ENCODE measurements at places on chromosomes 12 and 14.

GRCh38 chr14:71672596-71672995 lies 259.6 kb upstream of the RGS6 start:
- no peak for DNase-seq

GRCh38 chr12:72546106-72546505 lies 273.9 kb downstream of the TRHDE start:
- no peak for DNase-seq

DNA sequence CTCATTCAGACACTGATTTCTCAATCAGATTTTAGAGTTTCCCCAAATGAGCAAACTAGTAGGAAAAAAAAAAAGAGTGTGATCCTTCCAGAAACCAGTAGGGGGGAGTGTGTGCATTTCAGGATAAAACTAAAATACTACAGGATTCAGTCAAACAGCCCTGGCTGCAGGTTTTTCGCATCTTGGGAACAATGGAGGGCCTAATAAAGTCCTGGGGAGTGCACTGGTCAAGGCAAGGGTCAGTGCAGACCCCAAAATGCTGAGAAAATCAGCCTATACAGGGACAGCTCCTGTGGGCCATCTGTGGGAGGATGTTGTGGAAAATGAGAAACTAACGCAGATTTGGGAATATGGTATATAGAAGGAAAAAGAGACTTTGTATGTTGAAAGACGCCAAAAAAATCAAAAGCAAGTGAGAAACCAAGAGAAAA lies 22.2 kb upstream of the ABCD4 start:
- DNase-seq = no peak

- DNase-seq = no peak
Measured at GRCh38 chr12:9760699-9761418, at the start of gene CD69. CD69 (minus strand) TSS chr12:9760901; CDS start chr12:9760820, 81 bp downstream.

DNA sequence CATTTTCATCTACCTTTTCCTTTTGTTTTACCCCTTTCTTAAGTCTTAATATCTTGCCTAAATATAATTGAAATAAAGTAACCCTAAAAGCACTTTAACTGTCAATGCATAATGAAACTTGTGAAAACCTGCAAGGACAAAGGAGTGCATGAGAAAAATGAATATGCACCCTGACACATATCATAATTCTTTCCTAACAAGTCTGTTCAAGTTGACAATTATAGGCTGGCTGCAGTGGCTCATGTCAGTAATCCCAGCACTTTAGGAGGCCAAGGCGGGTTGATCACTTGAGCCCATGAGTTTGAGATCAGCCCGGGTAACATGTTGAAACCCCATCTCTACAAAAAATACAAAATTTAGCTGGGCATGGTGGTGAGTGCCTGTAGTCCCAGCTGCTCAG lies 65.4 kb downstream of the FGD6 start:
- DNase-seq = no peak

DNA sequence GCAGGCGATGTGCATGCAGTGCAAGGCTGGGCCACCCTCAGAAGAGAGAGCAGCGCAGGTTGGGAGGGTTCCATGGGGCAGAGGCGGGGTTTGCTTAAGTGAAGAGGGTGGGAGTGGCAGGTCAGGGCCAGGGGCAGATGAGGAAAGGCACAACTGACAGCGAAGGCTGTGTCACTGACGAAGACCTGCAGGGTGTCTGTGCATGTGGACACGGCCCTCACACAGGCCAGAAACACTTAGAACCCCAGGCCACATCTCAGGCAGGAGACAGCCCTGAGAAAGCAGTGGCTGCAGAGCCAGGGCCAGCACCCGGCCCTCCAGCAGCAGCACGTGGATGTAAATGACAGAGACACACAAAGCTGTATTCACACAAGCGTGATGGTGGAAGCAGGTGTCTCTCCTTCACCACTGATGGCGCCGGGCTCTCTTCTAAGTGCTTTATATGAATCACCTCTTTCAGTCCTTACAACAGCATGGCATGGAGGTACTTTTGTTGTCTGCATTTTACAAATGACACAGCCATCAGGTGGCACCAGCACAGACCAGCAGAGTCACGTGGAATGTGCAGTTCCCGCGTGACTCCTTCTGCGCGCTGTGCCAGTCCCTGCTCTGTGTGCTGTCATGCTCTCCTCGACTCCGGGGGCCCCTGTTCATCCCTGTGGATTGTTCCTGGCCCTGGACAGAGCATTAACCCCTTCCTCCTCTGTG lies 54.6 kb downstream of the TSPAN11 start:
- DNase-seq = no peak

GRCh38 chr12:238736-239398 lies 23.8 kb downstream of the SLC6A13 start:
- no peak for DNase-seq

GRCh38 chr12:100216337-100216736 lies 15.7 kb downstream of the ACTR6 start:
- no peak for DNase-seq

- no peak for DNase-seq
Measured at GRCh38 chr14:79352076-79352630, 859.2 kb downstream of the DIO2 start.

DNA sequence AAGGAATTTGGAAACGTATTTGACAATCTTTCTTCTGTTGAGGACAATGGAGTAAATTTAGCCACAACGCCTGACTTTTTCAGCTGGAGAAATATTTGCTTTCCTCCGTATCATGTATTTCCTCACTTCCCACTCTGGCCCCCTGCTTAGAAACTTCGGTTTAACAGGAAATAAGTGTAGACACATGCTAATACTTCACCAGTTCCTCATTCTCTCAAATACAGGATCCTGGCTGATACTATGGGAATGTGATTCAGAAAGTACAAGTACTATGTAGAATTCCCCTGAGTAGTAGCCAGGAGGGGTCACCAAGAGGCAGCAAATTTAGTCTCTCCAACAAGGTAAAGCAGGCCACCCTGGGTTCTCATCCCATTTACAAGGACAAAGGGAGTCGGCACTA lies 58.0 kb downstream of the FAR2 start:
- no peak for DNase-seq

- no peak for DNase-seq
Measured at GRCh38 chr14:66306101-66306500, 180.1 kb upstream of the CCDC196 start.

- no peak for DNase-seq
Measured at GRCh38 chr12:76719171-76720041, 44.5 kb upstream of the ZDHHC17 start.

GRCh38 chr14:35999294-35999693 lies 173.2 kb downstream of the BRMS1L start:
- DNase-seq = no peak

DNA sequence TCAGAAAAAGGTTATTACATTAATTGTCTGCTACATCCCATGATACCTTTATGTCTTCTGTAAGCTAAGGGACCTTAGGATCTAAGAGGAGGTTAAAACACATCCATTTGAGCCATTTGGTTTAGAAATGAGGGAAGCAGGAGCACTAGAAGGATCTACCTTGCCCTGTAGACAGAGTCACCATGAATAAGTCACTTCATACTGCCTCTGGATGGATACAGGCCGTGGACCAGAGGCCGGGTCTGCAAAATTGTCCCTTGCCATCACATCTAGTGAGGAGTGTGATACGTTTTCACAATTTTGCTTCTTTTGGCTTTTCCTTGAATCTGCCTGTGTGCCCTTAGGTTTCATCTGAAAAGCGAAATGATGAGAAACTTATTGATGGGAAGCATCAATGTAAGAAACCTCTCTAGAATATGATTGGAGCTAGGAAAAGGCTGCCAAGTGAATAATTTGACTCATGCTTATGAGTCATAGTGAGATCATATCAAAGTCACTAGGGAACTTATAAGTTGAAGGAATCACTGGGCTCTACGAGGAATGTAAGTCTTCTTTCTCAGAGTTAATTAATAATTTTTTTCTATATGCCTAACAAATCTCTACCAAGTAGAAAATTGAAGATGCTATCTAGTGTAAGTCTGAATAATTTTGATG lies 10.8 kb downstream of the GLRX5 start:
- DNase-seq = no peak

DNA sequence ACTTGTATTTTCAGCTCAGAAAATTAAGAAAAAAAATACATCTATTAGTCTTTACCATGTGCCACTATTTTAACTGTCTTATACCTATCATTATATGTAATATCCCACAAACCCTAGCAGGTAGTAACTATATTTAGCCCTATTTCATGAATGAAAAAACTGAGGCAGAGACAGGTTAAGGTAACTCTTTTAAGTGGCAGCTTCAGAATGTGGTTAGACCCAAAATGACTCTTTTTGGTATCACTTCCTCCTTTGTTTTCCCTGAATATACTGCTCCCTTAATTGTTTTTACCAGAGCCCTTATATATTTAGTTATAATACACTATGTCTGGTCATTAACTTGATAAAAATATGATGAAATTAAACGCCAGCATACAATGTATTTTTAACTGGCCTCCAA lies 235.6 kb upstream of the RPL10L start:
- no peak for DNase-seq

GRCh38 chr12:131589221-131589897 lies 121.5 kb upstream of the SFSWAP start:
- DNase-seq = no peak

DNA sequence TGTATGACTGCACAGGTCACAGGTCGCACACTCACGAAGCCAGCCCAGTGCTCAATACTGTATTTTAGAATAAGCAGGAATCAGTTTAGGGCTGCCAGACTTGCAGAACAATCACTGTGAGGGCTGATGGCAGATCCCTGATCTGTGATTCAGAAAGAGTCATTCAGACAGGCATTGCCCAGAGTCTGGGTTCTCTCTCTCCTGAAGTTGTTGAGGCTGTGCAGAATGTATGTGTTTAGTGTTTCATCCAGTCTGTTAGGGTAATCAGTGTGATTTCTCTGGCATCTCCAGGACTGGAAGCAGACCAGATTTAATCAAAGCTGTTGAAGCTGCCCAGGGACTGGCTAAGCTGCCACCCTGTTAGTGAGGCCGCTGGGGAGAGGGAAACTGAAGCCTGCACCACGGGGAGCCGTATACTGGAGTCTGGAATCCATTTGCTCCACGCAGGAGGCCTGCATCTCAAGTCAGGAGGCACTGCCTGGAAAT lies 69.3 kb downstream of the ETV6 start:
- no peak for DNase-seq

DNA sequence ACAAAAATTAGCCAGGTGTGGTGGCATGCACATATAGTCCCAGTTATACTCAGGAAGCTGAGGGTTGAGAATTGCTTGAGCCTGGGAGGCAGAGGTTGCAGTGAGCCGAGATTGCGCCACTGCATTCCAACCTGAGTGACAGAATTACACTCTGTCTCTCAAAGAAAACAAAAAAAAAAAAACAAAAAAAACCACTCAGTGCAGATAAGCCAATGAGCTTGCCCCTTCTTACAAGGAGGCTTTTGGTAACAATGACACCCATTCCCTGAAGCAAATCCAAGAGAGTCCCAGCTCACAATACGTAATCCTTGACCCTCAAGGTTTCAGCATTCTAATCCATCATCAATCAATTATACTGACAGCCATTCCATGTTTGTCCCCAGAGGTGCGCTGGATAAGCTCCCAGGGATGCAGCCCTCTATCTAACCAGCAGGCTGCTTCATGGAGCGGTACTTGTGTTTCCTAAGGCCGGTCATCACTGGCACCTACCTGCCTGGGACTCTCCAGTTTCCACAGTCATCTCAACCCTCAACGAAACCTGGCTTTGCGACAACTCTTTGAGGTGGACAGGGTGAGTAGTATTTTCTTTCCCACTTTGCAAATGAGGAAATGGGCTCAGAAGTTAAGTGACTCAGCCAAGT lies 12.4 kb downstream of the GCN1 start:
- DNase-seq = no peak

All from cerebellar nuclear complex (tissue), 1 donor.